ENCODE measurements at places on chromosomes 1 and 21.
A peak's percentile ranks its signal among the peaks of the same experiment; 100 is the strongest.

GRCh38 chr1:221824025-221824424 lies 82.1 kb upstream of the DUSP10 start:
- DNase-seq: no peak

GRCh38 chr21:45473496-45474322 lies 68.5 kb downstream of the SLC19A1 start:
- DNase-seq: no peak

DNA sequence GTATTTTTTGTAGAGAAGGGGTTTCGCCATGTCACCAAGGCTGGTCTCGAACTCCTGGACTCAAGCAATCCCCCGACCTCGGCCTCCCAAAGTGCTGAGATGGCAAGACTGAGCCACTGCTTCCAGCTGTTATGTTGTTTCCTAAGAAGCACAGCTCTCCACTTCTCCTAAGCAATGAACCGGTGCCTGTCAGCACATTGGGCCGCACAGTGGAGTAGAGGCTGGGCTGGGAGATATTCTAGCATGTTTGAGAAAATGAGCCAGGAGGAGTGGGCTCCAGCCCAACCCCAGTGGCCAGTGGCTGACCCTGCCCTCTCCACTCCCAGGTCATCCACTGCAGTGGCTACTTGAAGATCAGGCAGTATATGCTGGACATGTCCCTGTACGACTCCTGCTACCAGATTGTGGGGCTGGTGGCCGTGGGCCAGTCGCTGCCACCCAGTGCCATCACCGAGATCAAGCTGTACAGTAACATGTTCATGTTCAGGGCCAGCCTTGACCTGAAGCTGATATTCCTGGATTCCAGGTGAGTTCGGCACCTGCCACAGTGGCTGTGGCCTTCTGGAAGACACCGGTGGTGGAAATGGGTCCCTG lies 27.0 kb downstream of the SIM2 start:
- no peak for DNase-seq

- DNase-seq: no peak
Observed at GRCh38 chr1:70057500-70057899, 147.9 kb downstream of the LRRC40 start.

DNA sequence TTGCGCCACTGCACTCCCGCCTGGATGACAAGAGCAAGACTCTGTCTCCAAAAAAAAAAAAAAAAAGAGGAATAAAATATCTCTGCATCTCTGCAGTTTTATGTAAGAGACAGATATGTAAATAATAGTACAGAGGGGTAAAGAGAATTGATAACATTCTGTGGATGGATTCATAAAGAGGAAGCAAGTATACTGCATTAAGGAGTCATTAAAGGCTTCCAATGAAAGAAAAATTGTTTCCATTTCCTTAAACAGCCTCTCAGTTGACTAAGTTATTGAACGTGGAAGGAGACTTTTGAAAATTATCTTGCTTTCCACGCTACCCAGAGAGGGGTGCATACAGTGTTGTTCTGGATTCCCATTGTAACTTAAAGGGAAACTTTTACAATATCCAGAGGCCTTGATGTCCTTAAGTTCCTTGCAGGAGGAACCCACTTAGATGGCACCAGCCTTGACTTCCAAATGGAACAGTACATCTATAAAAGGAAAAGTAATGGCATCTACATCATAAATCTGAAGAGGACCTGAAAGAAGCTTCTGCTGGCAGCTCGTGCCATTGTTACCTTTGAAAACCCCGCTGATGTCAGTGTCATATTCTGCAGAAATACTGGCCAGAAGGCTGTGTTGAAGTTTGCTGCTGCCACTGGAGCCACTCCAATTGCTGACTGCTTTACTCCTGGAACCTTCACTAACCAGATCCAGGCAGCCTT lies 13.8 kb downstream of the CEP350 start:
- no peak for DNase-seq

DNA sequence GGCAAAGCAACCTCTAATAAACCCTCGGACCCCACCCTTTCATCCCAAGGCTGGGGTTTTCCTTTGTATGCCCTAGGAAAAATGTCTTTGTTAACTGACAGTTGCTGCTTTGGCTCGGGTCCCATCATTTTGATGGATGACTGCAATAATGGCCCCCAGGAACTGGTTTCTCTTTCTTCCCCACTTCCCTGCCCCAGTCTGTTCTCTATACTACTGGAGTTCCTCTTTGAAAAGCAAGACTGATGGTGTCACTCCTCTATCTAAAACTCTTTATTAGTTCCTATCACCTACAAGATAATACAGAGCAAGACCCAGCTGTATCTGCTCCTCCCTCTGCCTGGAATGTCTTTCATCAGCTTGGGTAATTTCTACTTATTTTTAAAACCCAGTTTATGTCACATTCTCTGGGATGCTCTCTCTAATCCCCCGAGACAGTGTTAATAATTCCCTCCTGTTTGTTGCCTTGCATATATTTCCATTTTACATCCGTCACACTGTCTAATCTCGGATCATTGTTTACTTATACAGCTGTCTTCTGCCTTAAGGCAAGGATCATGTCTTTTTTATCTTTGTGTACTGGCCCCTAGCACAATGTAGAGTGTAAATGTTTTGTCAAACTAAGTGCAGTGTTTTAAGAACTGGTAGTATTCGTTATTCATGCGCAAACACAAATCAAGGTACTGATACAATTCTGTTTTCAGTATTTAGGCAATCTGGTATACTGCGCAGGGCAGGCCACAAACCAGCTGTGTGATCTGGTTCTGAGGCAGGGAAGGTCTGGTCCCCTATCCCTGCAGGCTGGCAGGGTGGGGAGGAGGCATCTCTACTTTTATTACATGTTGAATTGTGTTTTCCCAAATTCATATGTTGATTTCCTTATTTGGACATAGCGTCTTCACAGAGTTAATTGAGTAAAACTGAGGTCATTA lies 16.1 kb downstream of the SLAMF1 start:
- no peak for DNase-seq

DNA sequence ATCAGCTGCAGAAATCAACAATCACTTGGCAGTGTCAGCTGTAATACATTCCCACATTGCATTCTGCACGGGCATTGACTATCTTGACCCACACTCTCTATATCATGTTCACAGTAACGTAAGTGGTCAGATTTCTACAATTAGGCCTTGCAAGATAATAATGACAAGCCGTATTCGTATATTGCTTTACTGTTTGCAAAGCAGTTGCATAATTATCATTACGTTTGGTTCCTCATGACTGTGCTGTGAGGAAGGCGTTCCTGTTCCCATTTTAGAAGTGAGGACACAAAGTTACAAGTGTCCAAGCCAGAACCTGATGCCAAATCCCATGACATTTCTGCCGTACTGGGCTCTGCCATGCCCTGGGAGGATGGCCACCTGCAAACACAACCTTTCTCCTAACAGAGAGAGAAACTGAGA lies 53.5 kb upstream of the TARBP1 start:
- DNase-seq: peak; percentile 53

DNA sequence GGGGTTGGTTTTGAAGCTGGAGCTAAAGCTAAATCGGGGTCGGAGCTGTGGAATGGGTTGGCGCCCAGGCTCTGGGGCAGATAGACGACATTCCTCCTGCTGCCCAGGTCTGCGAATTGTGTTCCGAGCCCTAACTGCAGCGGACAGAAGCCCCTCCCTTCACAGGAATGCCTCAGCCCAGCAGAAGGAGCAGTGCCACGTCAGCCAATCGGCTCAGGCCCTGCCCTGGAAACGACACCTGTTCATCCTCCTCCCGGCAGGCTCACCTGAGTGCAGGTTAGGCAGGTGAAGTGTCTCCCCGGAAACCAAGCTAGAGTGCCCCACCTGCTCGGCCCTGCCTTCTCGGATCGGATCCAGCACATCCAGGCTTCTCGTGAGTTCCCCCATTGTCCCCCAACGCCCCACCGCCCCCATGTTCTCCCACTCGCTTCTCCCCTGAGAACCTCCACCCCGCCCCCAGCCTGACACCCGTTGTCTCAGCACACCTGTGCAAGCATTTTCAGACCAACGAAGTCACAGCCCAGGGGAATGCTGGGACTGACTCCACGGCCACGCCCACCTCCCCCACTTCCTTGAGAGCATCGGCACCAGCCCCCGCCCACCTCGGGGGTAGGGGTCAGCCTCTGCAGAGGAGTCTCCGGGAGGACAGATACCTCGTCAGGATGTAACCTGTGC lies 775 bp downstream of the TMEM125 start:
- DNase-seq: no peak

- no peak for DNase-seq
Observed at GRCh38 chr1:150151291-150152181, 1.8 kb downstream of the PLEKHO1 start.

- peak; percentile 82 for DNase-seq
Observed at GRCh38 chr1:200938955-200939354, 44.3 kb downstream of the INAVA start.

- DNase-seq: no peak
Observed at GRCh38 chr1:8033322-8033721, 7.2 kb upstream of the ERRFI1 start.

DNA sequence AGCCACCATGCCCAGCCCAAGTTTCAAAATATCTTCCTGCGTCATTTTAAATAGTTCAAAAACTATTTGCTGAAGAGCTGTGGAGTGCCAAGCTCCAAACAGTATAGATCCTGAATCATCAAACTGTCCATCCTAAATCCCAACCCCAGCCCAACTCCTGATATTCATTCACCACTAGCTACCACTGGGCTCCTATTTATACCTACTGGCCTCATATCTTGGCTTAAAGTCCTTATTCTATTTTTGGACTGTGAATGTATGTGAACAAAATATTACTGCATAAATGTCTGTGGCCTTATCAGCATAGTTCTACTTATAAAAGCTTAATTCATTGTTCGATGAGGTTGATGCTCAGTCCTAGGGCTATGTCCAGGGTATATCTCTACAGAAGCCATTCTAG lies 5.2 kb upstream of the SCAMP3 start:
- no peak for DNase-seq

DNA sequence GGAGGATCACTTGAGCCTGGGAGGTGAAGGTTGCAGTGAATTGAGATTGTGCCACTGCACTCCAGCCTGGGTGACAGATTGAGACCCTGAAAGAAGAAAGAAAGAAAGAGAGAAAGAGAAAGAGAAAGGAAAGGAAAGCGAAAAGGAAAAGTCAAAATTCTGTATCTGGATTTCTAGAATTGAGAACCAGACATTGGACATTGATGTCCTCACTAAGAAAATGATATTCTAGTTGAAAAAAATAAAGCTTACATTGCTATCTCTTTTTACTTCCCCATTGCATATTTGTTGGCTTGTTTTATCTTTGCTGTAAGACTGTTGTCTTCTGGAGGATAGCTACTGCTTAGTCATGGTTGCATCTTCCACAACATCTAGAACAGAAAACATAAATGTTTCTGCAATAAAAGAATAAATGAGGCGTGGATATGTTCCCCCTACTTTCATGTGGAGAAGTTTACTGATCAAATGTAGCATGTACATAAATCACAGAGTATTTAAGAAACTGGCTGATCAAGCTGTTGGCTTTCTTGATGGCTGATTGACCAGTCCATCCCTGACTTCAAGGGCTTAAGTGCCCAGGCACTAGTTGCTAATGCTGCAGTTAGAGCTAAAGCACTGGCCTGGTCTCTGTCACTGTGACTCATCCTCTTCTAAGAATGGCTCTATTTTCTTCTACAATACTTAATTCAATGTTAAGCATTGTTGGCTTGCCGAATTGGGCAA lies 17.7 kb downstream of the CD53 start:
- DNase-seq: no peak

DNA sequence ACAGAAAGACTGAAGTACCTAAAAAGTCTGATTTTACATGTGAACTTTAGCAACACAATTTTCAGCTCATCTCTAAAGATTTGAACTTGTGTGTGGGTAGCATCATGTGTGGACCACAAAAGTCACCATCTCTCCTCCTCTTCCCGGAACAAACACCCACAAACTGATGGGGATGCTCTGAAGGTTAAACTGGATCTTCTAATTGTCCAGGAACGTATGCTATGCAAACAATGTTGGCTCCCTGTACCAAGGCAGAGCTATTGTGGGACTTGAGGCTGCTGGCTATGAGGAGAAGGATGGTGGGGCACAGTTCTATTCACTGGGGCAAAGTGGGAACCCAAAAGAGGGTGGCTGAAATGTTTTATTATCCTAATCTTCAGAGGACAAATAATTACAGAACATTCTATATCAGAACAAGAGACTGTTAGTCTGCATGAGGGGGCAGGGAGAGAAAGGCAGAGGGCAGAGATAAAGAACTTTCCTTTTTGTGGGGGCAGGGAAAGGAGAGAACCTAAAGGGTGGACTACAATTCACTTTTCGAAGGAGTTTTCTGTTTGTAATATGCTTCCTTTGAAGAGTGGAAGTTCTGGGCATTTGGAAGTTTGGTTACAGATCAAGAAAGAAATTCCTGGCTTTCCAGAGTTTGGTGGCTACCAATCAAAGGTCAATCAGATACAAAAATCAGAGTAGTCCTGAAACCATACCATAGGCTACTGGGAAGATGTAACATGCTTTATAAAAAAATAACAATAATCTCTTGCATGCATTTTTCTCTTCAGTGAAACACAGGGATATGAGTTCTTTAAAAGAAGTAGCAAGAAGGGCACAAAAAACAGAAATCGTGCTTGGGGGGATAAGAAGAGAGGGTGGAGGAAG lies 62.9 kb downstream of the GADD45A start:
- DNase-seq: no peak

DNA sequence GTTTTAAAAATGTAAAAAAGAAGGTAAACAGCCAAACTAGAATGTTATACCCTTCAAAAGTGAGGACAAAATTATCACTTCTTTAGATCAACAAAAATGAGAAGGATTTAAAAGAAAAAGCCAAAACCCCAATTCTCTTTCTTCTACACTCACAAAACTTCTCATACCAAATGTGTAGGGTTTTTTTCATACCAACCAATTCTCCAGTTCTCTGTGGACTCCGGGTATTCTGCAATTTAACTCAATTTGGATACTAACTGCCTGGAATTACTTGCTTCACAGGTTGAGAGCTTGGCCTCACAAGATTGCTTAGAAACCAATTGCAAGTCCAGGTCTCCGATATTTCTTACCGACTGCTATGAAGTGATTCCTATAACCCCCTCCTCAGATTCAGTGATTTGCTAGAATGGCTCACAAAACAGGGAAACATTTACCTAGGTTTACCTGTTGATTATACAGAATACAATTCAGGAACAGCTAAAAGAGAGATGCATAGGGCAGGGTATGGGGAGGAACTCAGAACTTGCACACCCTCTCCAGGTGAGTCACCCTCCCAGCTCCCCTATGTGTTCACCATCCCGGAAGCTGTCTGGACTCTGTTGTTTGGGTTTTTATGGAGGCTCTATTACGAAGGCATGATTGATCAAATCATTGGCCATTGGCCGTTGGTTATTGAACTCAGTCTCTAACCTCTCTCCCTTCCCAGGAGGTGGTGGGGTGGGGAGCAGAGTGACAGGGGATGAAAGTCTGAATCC lies 67.1 kb downstream of the CAMTA1 start:
- DNase-seq: no peak
